Lower leg skin (tissue), 4 donors: ENCODE measurements at places on chromosomes 7 and 10. TPM values are rescaled to one million over a fixed set of nuclear protein-coding genes. Genes with fewer than 3 reads are reported as not detected.

GRCh38 chr7:132226957-132227290 lies 349.3 kb downstream of the PLXNA4 start:
- no peak for DNase-seq

- DNase-seq = no peak
Measured at GRCh38 chr7:1498370-1499305, 5.6 kb downstream of the INTS1 start.

- DNase-seq = no peak
Measured at GRCh38 chr7:54546081-54546985, 4.2 kb downstream of the VSTM2A start.

The CXCL12 gene
- 15.7 TPM for total RNA-seq

GRCh38 chr7:98974906-98975816 lies 96.8 kb downstream of the TRRAP start:
- no peak for DNase-seq

DNA sequence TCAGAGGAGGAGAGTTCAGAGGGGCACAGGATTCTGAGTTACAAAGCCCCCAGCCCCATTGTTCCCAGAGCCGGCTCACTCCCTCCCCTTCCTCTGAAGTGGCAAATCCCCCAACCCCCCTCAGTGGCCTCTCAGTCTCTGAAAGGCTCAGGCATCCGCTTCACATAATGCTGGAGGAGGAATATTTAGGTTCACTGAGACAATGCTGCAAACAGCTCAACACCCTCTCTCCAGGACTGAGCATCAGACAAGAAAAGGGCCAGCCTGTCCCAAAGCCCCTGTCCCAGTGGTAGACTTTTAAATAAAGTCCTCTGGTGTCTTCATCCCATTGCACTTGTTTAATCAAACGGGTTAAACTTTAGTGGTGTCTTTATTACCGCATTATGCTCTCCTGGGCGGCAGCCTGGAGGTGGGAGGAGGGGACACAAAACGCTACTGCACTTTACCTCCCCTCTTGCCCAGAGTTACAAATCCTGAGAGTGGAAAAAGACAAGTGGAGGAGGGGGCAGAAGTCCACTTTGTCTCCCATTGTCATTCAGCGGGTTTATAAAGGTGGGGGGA lies 257.9 kb downstream of the FGFR2 start:
- DNase-seq = no peak

DNA sequence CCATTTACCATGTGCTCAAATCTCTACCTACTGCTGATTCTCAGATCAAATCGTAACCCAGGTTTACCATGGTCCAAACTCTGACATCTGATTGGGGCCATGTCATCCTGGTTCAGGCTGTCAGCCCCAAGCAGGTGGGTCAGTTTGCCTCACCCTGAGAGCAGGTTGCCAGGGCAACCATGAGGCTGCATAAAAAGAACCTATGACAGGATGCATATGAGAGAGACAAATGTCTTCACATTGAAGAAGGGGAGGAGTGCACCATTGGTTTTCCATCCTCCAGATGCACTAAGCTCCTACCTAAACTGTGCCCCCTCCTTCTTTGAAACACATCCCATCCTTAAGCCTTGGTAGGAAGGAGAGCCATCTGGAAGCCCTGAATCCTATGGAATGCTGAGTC lies 10.2 kb downstream of the PRSS1 start:
- no peak for DNase-seq

DNA sequence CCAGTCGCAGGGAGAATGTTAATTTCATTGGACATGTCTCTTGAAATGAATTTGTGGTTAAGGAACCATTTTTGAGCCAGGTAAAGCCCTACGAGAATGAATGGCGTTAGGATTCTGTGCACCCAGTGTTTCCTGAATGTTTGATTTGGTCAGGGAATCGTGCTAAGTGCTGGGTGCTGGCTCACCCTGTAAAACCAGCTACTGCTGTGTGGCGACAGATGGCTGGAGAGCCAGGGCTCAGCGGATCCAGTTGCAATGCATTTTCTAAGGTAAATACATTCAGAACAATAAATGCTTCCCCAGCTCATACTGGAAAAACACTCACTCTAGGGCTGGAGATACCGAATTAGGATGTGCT lies 355.5 kb downstream of the GLRX3 start:
- DNase-seq = peak; percentile 65

- DNase-seq = no peak
Measured at GRCh38 chr7:55060085-55060484, 41.3 kb downstream of the EGFR start.

DNA sequence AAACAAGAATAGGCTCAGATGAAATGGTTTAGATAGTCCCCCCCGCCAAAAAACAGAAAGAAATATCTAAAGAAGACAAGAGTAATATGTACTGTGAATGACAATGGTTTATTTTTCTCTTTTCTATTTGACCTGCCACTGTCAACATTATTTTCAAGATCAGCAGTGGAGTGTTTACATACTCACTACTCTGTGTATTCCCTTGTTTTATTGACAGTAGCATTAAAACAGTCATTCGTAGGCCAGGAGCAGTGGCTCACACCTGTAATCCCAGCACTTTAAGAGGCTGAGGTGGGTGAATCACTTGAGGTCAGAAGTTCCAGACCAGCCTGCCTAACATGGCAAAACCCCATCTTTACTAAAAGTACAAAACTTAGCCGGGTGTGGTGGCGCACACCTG lies 245.3 kb upstream of the SLC26A5 start:
- DNase-seq = no peak

GRCh38 chr10:43622038-43622437 lies 15.8 kb downstream of the ZNF485 start:
- DNase-seq = no peak

The CALY gene
- not detected for total RNA-seq

The TCAF2 gene
- 15.5 TPM for total RNA-seq

DNA sequence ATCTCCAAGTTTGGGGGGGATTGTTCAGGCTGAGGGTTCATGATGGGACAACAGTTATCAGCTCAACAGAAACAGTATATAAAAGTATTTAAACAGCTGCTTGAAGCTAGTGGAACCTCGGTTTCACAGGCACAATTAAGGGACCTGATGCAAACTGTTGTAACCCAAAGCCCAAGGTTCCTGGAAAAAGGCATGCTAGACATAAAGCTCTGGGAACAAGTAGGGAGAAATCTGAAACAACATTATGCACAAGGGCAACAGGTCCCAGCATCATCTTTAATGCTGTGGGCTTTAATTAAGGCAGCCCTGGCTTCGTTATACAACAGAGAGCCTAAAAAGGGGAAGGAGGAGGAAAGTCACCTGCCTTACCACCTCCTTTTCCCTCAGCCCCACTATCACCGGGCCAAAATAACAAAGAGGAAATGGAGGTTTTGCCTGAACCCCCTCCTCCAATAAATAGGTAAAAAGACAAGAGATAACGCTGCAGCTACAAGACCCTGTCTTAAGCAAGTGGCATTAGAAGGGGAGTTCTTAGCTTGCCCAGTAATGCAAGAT lies 83.2 kb upstream of the GPR22 start:
- DNase-seq = no peak

GRCh38 chr7:44098092-44099068 lies 5.8 kb upstream of the AEBP1 start:
- no peak for DNase-seq

GRCh38 chr10:71611131-71611530 lies 108.4 kb downstream of the C10orf105 start:
- no peak for DNase-seq

GRCh38 chr7:130703851-130704250 lies 17.5 kb upstream of the TSGA13 start:
- no peak for DNase-seq

The UCN3 gene
- total RNA-seq = not detected

The SLC16A12 gene
- 1.2 TPM for total RNA-seq

DNA sequence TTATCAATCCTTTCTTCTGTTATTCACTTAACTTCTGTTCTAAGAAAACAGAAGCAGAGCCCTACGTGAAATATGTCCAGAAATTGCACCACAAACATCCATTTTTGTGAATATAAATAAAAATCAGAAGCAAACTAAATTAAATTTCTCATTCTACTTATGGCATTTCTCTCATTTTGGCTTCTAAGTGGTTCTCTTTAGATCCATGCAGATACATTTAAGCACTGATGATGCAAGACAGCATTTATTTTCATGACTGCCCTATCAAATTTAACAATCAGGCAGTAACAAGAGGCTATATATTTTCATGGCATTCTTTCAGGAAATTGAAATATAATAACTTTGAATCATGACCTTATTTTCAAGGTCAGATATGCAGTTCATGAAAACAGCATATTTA lies 1049.6 kb downstream of the GRM8 start:
- no peak for DNase-seq

- no peak for DNase-seq
Measured at GRCh38 chr7:47622946-47623640, 41.2 kb upstream of the TNS3 start.

DNA sequence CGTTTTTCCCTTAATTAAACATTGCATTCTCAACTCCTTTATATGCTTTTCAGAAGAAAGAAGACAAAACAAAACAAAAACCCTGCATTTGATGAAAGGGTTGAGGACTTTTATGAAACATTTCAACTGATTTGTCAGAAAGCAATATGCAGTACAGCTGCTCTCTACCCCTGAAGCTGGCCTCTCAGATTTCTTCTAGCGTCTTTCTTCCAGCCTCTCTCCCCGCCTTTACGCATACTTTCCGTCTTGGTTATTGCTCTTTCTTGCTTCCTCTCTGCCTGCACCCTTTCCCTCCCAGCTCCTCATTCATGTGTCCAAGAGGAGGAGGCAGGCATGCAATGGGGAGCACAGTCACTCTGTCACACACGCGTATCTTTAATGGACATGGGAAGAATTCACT lies 91.0 kb upstream of the COL1A2 start:
- no peak for DNase-seq
